Stimulated activated CD8-positive, alpha-beta memory T cell treated with anti-CD3 and anti-CD28 coated beads, Interleukin-2, amount 100 ng/mL, for 1 hour (primary cell): ENCODE measurements at places on chromosomes 1 and 21.

DNA sequence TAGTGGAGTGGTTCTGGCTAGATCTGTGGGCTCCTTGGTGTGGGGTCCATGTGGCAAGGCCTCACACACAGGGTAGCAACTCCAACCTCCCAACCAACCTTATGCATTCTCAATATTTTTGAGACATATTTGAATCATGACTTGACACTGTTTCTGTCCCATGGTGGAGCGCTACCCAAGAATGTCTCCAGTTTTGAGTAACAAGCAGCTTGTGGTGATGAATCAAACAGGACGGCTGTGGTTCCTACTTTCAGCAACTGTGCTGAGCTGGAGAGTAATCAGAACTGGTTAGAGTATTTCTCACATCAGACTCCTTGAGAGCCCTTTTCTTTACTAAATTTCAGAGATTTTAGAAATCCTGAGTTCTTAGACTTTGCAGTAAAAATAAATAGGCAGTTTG lies 3.1 kb downstream of the LCE3D start:
- no peak for DNase-seq

GRCh38 chr21:28393279-28393678 lies 599.4 kb downstream of the LTN1 start:
- no peak for DNase-seq

DNA sequence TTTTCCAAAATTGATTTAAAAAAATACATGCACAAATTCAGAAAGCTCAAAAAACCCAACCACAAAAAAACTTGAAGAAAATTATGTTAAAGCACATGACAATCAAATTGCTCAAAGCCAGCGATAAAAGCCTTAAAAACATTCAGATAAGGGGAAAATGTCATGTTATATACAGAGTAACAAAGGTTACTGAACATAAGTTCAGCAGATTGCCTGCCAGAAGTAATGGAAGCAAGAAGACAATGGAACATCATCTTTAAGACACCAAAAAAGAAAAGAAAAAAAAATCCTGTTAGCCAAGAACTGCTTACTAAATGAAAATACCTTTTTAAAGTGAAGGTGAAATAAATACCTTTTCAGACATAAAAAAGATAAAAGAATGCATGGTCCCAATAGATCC lies 147.2 kb upstream of the SGIP1 start:
- DNase-seq, result no peak

GRCh38 chr1:151147132-151147503 lies 687 bp upstream of the SEMA6C start:
- DNase-seq, result no peak

- DNase-seq, result no peak
These were observed 77.1 kb downstream of the ZNF281 start for GRCh38 chr1:200332716-200333115.

- no peak for DNase-seq
These were observed 71.2 kb downstream of the VWA5B1 start for GRCh38 chr1:20361805-20362381.

DNA sequence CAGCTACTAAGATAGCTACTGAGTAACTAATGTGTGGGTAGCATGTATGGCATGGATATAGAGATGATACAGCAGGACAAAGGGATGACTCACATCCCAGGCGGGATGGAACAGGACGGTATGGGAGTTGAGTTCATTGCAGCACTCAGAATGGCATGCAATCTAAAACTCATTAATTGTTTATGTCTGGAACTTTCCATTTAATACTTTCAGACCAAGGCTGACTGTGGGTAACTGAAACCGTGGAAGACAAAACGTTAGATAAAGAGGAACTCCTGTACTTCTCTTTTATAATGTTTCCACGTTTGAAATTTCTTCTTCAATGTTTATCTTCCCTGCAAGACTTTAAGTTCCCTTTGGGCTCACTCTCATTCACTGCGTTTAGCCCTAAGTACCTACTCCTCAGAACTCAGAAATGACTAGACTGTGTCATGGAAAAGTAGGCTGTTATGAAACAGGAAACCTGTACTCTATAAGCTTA lies 151.9 kb downstream of the MAGI3 start:
- no peak for DNase-seq

DNA sequence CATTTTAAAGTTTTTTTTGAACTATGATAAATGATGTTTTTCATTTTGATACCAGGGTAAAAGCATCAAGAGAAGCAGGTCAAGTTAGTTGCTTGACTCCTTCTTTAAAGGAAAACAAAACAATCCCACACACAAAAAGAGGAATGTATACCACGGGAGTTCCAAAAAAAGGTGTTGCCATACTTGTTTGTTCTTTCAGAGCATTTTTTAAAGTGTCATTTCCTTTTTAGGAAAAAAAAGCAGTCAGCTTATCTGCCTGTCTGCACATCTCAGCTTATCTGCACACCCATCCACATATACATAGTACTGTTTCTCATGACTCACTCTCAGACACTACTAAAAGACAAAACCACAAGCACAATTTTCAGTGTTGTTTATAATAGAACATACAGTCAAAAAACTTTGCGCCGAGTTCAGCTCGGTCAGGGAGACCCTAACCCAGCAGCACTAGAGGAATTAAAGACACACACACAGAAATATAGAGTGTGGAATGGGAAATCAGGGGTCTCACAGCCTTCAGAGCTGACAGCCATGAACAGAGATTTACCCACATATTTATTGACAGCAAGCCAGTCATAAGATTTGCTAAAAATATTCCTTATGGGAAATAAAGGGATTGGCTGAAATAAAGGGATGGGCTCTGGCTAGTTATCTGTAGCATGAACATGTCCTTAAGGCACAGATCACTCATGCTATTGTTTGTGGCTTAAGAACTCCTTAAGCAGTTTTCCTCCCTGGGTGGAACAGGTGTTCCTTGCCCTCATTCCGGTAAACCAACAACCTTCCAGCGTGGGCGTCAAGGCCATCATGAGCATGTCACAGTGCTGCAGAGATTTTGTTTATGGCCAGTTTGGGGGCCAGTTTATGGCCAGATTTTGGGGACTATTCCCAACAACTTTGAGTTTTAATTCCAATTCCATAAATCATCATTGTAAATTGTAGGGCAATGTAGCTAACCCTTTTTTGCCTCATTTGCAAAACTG lies 11.4 kb upstream of the MNDA start:
- DNase-seq, result no peak

DNA sequence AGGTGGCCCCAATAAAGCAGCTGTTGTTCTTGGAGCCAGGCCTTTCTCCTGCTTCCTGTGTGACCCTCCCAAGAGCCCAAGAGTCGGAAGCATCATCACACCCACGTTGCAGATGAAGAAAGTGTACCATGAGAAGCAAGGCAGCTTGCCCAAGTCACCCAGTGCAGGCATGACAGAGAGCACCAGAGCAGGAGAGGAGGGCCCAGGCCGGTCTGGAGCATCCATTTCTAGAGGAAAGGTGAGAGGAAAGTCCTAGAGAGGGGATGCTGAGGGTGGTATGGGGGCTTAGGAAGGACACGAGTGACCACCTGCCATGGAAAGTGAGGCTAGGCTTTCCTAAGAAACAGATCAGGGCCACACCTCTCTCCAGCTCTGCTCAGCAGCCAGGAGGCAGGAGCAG lies 47.0 kb downstream of the C1orf198 start:
- DNase-seq, result no peak
